ENCODE measurements at places on chromosomes 12 and 14. TPM values are rescaled to one million over a fixed set of nuclear protein-coding genes. Genes with fewer than 3 reads are reported as not detected.

DNA sequence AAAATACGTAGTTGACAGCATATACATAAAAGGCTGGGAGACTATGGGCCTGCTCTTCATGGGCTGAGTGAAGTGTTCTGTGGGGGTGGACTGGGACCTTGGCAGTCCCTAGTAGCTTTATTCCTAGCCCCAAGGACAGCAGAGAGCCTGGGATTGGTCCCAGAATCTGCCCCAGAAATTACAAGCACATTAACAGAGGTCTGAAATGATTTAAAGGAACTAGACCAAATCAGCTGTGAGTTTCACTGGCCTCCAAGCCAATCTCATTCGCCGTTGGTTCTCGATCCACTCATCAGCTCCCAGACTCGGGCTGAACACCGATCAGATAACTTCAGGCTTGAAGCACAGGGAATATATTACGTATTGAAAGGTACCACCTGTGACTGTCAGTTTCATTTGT lies 77.0 kb upstream of the PSMC1 start:
- no peaks in the 10 kb centered on the region for H3K4me1 ChIP-seq
- no peaks in the 10 kb centered on the region for H3K36me3 ChIP-seq
- H3K27me3 ChIP-seq = peaks cover 14% of the 10 kb centered on the region
- H3K4me3 ChIP-seq = no peak overlapping the region
- no peak overlapping the region for H3K27ac ChIP-seq
- DNase-seq = no peak

- no peak for DNase-seq
- peak overlapping the region; percentile 91 for H3K4me3 ChIP-seq
- H3K27me3 ChIP-seq = no peaks in the 10 kb centered on the region
- peak overlapping the region; percentile 96 for H3K27ac ChIP-seq
- H3K4me1 ChIP-seq = peaks cover 51% of the 10 kb centered on the region
- H3K36me3 ChIP-seq = peaks cover 37% of the 10 kb centered on the region
Observed at GRCh38 chr14:104752423-104752734, 568 bp upstream of the SIVA1 start.

GRCh38 chr12:72272731-72273498 lies 745 bp downstream of the TRHDE start:
- H3K4me1 ChIP-seq = peaks cover 6% of the 10 kb centered on the region
- H3K36me3 ChIP-seq = peaks cover 4% of the 10 kb centered on the region
- H3K27me3 ChIP-seq = peaks cover 45% of the 10 kb centered on the region
- no peak overlapping the region for H3K4me3 ChIP-seq

GRCh38 chr12:85779768-85780167 lies 56.4 kb downstream of the RASSF9 start:
- no peaks in the 10 kb centered on the region for H3K36me3 ChIP-seq
- no peak overlapping the region for H3K4me3 ChIP-seq
- H3K27me3 ChIP-seq = no peaks in the 10 kb centered on the region
- DNase-seq = no peak
- no peaks in the 10 kb centered on the region for H3K4me1 ChIP-seq
- H3K27ac ChIP-seq = no peak overlapping the region

Gene TAS2R20
- total RNA-seq = 2.2 TPM

Gene LRP1-AS
- not detected for total RNA-seq
